Panc1 (cell line): ENCODE measurements at places on chromosomes 5 and 9.
A peak's percentile ranks its signal among the peaks of the same experiment; 100 is the strongest.

- no peak for DNase-seq
Measured at GRCh38 chr5:10301266-10301665, 6.4 kb downstream of the CMBL start.

DNA sequence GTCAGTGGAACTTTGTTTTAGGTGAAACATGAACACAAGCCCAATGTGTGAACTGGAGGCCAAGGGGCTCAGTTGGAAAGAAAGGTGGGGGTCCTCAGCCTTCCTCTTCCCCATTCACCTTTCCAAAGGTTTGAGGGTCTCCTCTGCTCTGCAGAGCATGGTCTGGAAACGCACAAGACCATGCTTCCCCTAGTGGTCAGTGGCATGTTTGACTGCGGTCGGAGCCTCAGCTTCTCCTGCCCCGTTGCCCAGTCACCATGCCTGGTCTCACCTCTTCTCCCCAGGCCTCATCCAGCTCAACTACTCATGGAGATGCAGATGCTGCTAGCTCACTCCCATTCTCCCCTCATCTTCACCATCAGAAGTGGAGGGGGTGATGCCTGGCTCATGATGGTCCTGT, 340.3 kb downstream of the GADD45G start:
- no peak for DNase-seq

- no peak for DNase-seq
Measured at GRCh38 chr5:132787076-132787475, 10.0 kb upstream of the SEPTIN8 start.

- DNase-seq, result no peak
Measured at GRCh38 chr9:135615666-135616618, 23.4 kb downstream of the GLT6D1 start.

DNA sequence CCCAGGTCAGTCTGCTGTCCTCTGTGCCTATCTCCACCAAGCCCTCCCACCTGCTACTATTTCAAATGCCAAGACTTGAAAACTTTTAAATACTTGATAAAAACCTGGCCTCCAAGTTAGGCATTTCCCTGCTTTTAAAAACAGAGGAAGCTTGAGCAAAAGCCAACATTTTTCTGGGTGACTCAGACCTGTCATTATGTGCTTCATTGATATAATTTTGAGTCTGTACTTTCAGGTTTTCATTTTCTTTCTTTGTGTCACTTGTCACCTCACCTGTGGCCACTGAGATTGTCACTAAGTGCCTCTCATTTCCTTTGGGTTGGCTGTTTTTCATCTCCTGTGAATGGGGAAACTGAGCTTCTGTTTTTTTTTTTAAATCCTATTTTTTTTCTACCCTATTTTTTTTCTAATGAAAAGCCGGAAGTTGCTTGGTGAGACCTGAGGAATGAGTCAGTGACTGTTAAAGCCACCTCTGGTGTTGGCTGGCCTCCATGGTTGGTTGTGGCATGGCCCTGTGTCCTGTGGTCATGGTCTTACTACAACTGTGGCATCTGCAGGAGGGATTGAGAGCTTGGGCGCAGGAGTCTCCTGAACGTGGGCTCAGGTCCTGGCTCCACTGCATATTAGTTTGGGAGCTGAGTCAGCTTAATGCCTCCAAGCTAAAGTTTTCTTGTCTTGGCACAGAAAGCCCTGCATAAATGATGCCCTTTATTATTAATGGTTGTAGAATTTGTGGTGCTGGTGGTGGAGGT, 56.7 kb downstream of the ARHGAP26 start:
- DNase-seq, result peak; percentile 66

DNA sequence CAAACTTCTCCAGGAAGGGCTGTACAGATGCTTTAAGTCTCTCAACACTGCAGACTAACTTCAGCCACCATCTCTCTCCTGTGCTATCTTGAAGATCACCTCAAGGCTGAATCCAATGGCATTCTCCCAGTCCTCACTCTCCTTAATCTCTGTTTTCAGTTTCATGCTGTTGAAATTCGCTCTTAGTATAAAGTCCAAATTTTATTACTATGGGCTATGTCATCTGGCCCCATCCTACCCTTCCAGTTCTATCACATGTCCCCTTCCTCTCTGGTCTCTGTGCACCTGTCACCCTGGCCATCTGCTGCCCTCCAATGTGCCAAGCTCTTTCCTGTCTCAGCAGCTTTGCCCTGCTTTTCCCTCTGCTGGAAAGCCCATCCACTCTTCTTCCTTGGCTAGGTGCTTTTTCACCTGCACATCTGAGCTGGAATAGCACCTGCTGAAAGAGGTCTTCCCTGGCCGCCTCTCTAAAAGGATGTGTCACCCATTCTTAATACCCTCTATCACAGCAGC, 284.7 kb upstream of the MAP3K1 start:
- DNase-seq, result no peak

GRCh38 chr5:160506006-160507004, 84.7 kb downstream of the PTTG1 start:
- no peak for DNase-seq

DNA sequence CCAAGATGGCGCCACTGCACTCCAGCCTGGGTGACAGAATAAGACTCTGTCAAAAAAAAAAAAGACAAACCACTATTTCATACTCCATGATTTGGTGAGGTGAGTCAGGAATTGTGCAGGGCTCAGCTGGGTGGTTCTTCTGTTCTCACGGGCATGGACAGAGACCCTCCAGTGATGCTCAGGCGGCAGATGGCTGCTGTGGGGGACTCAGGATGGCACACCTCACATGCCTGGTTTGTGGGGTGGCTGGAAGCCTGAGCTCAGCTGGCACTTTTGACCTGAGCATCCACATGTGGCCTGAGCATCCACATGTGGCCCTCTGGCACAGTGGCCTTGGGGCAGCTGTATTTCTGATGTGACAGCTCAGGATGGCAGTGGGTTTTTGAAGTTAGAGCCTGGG, 217.2 kb downstream of the IRX2 start:
- DNase-seq, result no peak
